ENCODE measurements at places on chromosomes 5 and 9.

DNA sequence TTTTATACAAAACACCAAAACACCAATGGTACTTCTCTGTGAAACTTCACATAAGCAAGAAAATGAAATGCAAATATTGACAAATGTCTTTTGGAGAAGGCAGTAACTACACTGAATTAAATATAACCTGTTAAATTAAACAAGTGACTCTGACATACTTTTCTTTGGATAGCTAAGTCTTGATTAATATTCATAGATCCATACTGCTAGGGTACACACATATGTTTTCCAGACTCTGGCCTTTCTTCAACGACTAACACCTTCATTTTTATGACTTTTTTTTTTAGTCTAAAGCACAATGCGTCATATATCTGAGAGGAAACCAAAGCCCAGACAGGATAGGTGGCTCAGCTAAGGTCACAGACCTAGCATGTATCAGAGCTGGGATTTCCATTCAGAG lies 263.7 kb downstream of the TENT4A start:
- DNase-seq, result no peak

GRCh38 chr9:91036826-91037510 lies 235.3 kb downstream of the SYK start:
- DNase-seq, result peak; percentile 57

DNA sequence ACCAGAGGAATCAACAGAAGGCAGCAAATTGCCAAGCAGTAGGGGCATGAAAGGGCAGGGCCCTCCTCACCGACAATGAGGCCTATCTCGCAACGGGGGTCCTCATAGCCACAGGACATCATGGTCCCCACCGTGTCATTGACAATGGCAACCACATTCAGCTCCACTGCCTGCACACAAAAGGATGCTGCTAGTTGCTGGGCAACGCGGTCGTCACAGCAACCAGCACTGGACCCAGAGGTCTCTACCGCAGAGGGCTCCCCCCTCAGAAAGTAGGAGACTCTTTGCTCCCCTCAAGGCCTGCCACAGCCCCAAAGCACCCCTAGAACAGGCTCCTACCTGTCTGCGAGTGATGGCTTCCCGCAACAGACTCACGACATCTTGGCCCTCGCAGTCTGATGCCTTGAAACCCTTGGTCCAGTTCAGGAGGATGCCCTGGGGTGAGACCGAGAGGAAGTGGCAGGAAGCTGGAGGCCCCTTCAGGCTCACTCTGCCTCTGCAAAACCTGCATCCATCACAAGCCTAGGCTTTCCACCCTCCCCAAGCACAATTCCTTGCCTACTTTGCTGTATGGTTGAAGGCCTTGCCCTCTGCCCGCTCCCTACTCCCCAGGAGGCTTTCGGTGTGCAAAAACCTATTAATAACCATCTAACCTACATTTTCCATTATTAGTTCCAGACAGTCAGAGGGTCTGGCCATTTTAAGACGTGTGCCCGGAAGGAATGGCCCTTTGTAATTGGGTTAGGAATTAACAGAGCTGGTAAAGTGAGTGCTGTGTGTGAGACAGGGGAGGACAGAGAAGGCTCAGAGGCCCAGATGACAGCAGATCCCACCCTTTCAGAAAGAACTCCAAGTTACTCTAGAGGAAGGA lies 15.2 kb downstream of the HK3 start:
- no peak for DNase-seq

DNA sequence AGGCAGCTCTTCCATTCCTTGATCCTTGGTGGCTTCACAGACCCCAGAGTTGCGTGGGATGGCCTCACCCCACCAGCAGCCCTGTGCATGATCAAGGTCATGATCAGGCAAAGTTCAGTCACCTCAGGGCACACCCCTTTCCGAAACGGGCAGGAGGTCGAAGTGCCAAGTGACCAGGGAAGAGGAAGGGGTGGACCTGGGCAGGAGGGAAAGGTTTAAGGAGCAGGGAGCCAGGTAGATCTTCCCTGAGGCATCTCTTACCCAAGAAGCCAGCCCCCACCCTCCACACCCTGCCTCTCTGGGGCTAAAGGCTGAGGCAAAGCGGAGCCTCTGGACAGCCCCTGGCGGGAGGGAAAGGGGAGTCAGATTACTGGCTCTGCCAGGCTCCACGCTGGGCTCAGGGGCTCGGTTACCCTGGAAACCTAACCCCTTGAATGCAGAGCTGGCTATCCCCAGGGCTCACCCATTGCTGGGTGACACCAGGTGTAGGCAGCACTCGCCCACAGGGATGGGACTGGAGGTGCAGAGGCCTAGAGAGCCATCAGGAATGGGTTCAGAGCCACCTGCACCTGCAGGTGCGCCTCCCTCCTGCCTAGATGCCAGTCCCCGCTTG lies 3.6 kb downstream of the MGAT4B start:
- no peak for DNase-seq

- peak; percentile 27 for DNase-seq
Observed at GRCh38 chr5:167726642-167727041, 564.8 kb upstream of the WWC1 start.

- DNase-seq, result no peak
Observed at GRCh38 chr9:93240891-93241334, 57.0 kb downstream of the WNK2 start.

GRCh38 chr5:155850370-155850769 lies 476.6 kb upstream of the SGCD start:
- DNase-seq, result no peak

GRCh38 chr9:137705906-137706305 lies 87.1 kb downstream of the EHMT1 start:
- no peak for DNase-seq

- DNase-seq, result no peak
Observed at GRCh38 chr9:121958530-121958929, 134.6 kb downstream of the TTLL11 start.

GRCh38 chr5:11007269-11007870 lies 246.3 kb upstream of the DAP start:
- no peak for DNase-seq

GRCh38 chr5:151671950-151672349 lies 14.8 kb downstream of the SPARC start:
- no peak for DNase-seq

DNA sequence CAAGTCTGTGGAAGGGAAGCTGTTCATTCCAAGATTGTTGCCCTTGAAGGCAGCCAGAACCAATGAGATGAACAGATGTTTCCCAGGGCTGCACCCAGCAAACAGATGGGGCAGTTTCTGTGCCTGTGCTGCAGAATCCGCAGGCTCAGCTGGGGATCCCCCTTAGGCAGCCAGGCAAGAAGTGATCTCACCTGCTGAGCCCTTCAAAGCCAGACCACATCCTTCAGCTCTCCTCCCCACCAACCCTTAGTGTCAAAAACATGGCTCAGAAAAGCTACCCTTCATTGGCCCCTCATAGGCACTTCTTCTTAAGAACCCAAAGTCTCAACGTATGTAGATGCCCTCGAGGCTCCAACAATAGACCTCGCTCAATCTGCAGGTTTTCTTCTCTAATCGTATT lies 626.7 kb downstream of the CCDC171 start:
- DNase-seq, result no peak

DNA sequence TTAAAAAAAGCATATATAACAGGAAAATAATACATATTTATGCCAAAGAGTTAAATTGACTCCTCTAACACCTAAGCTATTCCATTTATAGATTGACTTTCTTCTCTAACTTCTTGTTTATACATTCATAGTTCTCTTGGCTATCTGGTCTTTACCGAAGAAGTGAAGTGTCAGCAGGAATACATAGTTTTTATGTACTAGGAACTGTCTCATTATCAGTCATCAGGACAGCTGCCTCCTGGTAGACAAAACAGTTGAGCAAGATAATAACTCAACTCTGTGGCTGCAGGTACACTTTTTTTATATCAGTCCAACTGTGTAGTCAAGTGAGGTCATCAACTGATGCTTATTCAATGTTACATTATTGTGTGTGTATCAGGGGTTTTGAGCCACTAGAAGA lies 1436.0 kb upstream of the NUDT12 start:
- DNase-seq, result no peak

GRCh38 chr9:13758936-13759335 lies 479.4 kb upstream of the MPDZ start:
- no peak for DNase-seq

- no peak for DNase-seq
Observed at GRCh38 chr5:31237174-31237573, 43.7 kb downstream of the CDH6 start.

- DNase-seq, result peak; percentile 66
Observed at GRCh38 chr9:128191406-128192046, at the start of gene CIZ1. Gene CIZ1, minus strand, starts transcription at chr9:128191572. Its CDS starts 715 bp downstream, at chr9:128190857.

DNA sequence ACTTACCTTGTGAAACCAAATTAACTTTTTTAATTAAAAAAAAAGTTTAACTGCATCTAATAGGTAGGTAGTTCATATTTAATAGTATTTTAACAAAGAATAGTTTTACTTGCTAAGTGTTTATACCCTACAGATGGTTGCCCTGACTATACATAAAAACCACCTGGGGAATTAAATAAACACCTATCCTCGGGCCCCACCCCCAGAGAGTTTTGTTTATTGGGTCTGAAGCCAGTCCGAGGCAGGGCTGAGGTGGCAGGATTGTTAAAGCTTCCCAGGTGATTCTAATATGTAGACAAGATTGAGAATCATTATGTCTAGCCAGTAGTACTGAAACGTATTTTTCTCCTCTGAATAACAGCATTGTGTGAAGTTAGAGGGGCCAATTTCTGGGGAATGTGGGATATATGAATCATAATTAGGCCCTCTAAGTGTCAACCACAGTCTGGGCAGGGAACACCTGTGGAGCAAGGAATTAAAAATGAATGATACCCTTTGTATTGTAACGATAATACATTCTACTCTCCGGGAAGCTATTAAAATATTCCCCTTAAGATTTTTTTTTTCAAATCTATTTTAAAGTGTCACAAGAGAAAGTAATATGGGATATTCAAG lies 5.6 kb upstream of the PAM start:
- no peak for DNase-seq

DNA sequence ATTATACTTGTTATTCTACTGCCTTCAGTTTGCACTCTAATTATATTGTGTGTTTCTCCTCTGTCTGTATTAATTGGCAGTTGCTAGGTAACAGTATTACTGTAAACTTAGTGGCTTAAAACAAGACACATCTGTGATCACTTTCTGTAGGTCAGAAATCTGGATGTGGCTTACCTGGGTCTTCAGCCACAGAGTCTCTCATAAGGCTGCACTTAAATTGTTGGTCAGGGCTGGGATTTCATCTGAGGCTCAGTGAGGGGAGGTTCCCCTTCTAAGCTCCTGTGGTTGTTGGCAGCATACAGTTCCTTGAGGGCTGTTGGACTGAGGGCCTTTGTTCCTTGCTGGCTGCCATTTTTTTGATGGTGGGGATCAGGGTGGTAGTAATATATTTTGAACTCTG lies 68.8 kb downstream of the SLC44A1 start:
- DNase-seq, result no peak

DNA sequence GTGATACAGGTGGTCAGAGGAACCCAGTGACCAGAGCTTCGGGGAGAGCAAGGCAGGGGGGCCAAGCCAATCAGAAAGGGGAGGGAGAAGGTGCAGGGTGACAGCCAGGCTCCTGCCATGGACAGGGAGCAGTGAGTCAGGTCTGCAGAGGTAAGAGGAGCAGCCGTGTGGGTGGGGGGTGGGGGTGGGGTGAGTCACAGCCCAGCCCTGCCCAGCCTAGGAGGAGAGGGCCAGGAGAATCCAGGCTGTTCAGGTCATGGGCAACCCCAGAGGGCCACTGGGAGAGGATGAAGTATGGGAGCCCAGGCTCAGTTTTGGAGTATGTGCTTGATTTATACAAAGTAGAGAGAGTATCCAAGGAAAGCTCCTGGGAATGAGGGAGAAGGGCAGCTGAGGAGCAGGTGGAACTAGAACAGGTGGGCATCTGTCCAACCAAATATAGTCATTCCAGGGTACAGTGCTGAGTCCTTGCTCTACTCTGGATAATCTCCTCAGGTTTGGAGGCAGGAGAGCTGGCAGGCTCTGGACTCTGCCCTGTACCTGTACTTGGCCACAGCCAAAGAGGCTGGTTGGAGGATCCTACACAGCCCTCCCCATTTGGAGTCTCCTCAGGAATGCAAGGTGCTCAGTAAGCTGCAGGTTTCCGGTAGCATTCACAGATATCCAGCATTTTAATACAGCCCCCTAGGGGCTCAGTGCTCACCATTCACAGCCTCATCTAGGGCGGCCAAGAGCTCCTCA lies 1.6 kb downstream of the HBEGF start:
- no peak for DNase-seq

- DNase-seq, result no peak
Observed at GRCh38 chr5:156121234-156121633, 205.7 kb upstream of the SGCD start.

DNA sequence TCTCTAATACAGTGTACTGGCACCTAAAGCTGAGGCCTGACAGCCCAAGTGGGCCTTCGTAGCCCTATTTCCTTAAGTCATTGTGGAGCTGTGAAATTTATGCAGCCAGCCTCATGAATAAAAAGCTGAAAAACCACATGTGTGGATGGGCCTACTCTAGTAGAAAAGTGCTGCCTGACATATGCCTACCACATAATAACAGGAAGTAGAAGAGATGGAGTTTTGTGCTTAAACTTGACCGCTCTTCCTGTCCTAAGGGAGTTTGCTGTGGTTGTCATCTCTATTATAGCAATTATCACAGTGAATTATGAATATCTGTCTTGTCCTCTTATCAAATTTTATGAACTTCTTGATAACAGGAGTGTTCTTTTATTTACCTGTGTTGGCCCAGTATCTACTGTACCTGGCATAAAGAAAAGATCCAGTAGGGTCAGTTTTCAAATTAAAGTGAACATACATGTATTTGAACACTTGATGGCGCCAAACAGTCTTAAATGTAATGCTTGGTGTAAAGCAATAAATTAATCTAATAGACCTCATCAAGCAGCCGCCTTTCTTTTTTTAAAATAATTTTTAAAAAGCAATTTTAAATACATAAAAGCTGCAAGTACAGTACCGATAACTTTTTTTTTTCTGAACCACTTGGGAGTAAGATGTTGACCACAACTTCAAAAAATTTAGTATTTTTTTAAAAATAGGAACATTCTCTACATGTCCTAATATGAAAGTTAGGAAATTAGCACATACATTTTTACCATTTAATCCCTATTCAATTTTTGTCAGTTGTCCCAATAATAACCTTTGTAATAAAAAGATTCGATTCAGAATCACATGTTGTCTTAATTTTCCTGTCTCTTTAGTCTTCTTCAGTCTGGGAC lies 51.0 kb downstream of the FKTN start:
- peak; percentile 32 for DNase-seq

GRCh38 chr9:87667164-87667738 lies 58.7 kb upstream of the CTSL start:
- peak; percentile 54 for DNase-seq

DNA sequence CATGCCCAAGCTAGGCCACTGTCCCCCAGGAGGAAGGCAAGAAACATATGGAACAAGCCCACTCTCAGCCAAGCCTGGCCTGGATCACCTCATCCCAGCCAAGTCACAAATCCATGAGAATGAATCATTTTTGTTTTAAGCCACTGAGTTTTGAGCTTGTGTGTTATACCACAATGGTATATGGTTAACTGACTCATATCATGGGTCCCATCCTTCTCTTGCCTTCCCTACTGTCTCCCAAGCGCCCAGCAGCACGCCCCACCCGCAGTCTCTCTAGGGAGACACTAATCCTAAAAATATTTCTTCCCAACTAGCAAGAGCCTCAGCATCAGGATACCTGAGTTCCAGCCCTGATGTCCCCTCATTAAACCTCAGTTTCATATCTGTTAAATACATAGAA lies 248.1 kb downstream of the CDK5RAP2 start:
- DNase-seq, result no peak

All from NT2/D1 (cell line).